ENCODE measurements at places on chromosomes 6 and 20.

- no peak for DNase-seq
Observed at GRCh38 chr20:10060226-10060625, 25.4 kb downstream of the ANKEF1 start.

DNA sequence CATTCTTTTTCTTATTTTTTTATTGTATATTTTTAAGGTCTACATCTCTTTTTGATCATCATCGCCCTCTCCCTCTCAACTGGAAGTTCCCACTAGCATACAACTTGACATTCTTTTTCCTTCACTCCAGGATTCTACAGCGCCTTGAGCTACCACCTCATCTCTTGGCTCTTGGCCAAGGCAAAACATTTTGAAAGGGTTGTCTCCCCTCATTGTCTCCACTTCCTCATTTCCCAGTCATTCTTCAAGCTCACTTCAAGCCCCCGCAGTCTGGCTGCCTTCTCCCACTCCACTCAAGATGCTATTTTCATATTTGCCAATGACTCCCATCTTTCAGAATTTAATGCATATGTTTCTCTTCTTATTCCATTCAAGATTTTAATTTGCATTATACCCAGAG is 63.0 kb downstream of the OPN5 start:
- DNase-seq, result no peak

DNA sequence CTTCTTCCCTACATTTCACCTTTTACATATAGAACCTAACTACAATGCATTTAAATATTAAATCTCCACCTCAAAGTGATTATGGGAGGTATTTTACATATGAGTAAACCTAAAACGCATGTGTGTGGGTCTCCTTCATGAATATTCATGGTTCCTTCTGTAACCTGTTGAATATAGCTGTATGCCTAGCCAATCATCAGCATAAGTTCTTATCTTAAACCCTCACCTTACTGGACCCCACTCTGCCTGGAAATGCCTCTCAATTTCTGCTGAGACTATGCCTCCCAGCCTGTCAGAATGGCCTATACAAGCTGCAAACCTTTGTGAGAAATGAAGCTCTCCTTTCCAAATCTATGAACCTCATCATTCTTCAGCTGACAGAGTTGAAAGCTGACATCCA is 21.3 kb downstream of the CEP85L start:
- DNase-seq, result no peak

DNA sequence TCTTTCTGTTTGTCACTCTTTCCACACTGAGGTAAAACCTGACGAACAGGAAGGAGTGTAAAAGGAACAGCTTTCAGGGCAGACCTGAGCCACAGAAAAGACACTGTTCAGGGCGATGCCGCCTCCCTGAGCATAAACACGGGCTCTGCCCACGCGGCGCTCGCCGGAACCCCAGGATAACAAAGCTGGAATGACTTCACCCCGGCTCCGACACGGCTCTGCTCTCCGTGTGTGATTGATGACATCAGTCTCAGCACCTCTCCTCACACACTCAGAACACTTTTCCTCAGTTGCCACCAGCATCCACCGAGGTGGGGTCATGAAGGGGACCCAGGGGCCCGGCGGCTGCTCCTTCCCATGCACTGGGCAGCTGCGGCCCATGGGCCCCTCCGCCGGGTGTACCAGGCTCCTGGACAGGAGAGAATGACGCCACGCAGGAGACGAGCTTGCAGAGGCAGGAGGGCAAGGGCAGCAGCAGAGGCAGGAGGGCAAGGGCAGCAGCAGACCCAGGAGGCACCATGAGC is 43.6 kb downstream of the DLL1 start:
- no peak for DNase-seq

- no peak for DNase-seq
Observed at GRCh38 chr6:122996794-122997505, 915 bp downstream of the CLVS2 start.

DNA sequence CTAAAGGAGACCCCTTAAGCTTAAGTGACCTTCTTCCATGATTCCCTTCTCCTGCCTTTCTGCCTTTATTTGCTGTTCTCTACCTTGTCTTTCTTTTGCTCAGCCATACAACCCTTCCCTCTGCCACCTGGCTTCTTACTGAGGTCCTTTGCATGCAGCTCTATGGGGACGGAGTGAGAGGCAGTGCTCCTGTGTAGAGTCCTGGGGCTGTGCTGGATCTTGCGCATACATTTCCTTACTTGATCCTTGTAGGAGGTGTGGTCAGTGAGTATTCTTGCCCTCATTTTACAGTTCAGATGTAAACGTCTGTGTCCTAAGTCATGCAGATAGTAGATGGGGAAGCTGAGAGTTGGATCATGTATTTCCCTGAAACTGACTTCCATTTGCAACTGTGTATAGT is 5.7 kb downstream of the SASH1 start:
- DNase-seq, result no peak

DNA sequence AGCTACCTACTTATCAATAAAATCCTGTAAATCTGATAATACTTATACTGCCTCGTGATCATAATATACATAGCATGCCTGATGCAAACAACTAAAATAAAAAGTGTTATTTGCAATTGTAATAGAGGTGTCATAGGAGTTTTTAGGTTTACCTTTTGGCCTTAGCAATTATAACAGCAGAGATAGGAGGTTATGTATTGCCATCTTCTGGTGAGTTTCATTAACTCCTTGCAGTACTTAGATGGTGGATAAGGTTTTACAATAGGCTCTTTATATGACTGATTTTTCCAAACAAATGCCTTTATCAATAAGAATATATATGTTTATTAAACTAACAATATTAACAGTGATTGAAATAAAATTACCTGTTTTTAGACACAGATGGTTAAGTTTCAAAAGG is 27.8 kb upstream of the MYCT1 start:
- peak; percentile 0 for DNase-seq

- no peak for DNase-seq
Observed at GRCh38 chr6:150140236-150140969, 2.4 kb upstream of the PPP1R14C start.

DNA sequence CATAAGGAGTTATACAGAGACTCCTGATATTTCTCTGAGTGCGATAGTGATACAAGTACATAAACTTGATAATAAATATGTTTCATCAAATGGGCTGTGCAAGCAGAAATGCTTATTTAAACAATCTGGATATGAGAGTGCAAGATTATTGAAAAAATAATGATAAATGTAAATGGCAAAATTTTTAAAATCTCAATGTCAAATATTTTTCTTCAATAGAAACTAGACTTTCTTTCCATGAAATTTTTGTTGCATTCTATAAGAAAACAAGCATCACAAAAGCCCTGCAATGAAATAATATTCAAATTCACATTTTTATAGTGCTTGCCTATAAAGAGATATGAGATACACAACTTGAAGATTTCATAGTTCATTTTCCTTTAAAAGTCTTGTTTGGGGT is 2.7 kb downstream of the PACRG start:
- no peak for DNase-seq

DNA sequence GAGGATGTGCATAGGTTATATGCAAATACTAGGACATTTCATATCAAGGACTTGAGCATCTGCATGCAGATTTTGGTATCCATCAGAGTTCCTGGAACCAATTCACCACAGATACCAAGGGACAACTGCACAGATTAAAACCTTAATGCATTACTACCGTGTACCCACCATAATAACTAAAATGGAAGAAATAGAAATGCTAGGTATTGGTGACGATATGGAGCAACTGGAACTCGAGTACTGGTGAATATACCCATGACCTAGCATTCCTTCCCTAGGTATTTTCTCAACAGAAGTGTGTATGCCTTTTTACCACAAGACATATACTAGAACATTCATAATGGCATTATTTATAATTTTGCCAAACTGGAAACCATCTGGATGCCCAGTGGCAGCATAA is 18.5 kb downstream of the KCNS1 start:
- DNase-seq, result no peak

- no peak for DNase-seq
Observed at GRCh38 chr6:123742626-123743025, 61.0 kb upstream of the NKAIN2 start.

- DNase-seq, result no peak
Observed at GRCh38 chr20:29878777-29879442, 1378.6 kb upstream of the DEFB115 start.

- no peak for DNase-seq
Observed at GRCh38 chr6:167125855-167126349, 3.0 kb downstream of the CCR6 start.

- DNase-seq, result no peak
Observed at GRCh38 chr6:158142789-158143188, 25.3 kb downstream of the SERAC1 start.

- no peak for DNase-seq
Observed at GRCh38 chr6:121544691-121545090, 109.2 kb downstream of the GJA1 start.

DNA sequence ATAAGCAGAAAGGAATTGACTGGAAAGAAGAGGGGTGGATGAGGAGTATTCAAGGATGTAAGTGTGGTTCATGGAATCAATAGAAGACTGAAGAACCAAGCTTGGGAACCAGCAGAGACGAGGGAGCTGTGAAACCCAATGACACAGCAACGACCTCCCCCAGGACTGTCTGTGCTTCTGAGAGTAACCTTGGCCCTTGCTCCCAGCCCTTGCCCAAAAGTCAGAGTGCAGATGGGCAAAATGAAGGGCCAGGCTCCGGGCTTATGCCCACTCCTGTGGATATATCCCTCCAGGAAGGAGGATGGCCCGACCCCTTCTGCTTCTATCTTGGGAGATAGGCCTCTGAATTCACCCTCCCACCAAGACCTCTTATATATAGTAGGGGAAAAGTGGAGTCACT is 24.9 kb downstream of the FAM50B start:
- DNase-seq, result no peak

DNA sequence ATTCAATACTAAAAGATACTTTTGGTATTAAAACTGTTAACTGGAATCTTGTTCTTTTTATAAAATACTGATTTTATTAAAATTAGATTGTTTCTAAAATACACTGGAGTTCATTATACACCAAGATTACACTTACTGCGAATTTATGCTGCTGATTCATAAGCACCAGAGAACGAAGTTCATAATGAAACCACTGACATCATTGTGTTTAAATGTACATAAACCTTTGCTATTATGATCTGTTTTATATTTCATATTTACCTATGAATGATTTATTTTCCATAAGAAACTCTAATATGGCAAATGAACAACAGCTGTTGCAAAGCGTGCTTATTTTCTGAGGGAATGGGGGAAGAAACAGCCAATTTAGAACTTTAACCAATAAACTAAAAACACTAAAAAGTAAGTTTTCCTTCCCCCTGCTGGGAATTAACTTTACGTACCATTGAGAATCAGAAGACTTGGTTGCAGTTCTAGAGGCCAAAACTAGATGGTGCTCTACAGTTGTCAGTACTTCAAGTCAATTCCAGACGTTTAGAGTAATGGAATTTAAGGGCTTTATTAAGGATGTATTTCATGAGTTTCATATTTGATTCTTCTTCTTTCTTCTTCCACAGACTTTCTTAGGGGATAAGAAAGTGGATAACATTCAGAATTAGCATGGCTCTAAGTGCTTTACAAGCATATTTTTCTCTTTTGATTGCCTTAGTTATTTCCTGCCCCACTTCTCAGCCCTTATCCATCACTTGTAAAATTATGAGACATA is 30.8 kb upstream of the COL19A1 start:
- DNase-seq, result peak; percentile 42

- no peak for DNase-seq
Observed at GRCh38 chr6:1942834-1943233, 302.6 kb downstream of the GMDS start.

DNA sequence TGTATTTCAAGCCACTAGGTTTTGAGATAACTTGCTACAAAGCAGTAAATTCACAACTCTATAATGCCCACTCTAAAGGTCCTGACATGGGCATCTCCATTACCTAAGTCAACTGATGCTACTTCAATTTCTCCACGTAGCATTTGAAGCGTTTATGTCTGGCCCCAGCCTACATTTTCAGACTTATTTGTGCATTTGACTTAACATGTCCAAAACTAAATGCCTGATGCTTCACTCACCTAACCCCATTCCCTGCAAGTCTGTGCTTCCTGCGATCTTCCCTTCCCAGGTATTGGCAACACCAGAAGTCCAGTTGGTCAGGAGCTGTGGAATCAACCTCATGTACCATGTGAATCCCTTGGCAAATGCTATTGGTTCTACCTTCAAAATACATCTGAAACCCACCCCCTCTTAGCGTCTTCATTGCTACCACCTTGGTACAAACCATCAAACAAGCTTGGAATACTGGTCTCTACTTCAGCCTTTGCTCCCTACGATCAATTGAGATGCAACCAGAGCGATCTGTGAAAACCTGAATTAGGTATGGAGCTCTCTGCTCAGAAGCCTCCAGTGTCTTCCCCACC is 12.8 kb upstream of the ZNFX1 start:
- DNase-seq, result no peak

DNA sequence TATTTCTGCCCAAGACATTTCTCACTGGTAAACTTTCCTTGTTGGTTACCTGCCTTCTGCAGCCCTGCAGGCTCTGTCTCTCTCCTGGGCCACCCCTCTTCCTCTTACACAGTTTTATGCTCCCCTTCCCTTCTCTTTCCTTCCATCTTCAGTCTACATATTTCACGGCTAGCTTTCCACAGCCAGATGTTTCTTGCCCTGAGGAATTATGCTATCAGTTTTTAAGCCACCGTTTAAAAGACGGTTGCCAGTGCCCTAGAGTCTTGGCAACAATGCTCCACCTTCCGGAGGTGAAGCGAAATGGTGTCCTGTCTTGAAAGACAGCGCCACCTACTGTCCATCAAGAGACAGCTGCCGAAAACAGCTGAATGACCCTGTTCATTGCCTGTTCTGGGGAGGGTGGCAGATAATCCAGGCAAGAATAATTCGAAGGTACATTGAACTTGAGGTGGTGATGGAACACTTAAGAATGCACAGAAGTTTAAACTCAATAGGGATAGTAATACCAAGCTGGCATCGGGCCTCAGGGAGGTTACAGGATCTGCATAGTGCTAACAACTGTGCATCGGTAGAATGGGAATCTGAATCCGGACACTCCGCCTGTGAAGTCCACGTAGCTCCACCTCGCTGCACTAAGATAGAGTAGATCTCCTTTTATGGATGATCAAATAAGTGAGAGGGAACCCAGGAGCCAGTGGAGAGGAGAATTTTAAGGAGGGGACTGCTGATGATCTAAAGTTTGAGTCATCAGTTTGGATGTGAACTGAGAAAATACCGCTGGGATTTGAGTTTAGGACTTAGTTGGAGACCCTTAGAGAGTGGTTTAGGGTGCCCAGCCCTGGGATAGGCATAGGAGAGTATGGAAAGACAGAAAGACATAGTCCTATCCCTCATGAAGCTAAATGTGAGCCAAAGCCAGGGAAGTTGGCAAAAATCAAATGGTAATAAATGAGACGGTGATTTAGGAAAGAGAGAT is 4.8 kb upstream of the TRIM40 start:
- DNase-seq, result peak; percentile 53

DNA sequence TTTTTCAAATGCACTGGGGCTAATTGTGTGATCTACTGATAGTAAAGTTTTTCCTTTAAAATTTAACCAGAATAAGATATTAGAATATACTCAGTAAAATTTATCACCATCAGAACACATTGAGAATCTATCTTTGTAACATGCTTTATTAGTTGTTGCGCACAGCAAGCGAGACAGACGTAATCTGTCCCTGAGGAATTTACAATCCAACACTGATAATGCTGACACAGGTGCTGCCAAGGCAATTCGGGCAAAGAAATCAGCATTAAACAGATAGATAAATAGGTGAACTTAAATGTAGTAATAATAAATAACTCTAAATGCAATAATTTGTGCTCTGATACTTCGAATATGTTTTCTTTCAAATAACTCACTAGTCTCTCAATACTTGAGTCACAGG is 607.2 kb downstream of the HTR1B start:
- DNase-seq, result no peak

GRCh38 chr6:168136622-168137021 is 57.6 kb upstream of the FRMD1 start:
- DNase-seq, result no peak
